GDM1 (cell line): ENCODE measurements at places on chromosomes 13 and 19.

GRCh38 chr19:57355916-57356315 is 4.8 kb downstream of the ZNF304 start:
- no peak for DNase-seq

DNA sequence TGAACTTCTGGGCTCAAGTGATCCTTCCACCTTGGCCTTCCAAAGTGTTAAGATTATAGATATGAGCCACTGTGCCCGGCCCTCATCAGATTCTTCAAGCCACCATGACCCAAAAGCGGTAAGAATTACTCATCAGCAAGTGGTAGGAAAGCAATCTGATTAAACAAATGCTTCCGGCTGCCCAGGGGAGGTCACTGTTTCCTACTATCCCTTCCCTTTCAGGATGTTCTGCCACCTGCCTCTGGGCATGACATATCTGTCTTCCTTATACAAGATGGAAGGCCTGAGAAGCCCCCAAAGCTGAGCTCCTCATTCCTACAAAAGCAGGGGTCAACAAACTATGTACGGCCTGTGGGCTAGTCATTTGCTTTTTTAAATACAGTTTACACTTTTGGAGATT is 7.0 kb downstream of the ABHD8 start:
- DNase-seq: no peak

DNA sequence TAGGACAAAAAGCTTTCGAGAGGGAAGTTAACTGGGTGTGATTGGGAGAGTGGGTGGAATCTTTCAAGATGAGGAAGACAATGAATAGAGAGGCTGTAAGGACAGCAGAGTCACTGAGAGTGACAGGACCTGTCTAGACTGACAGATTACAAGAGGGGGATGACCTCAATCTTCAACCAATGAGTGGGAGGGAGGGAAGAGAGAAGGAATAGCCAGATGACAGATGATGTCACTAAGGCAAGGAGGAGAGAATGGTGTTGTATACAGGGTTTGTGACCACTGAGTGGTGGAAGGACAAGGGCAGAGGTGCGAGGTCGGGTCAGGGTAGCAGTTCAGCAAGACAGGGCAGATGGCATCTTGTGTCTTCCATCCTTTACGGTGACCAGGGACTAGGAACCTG is 5.8 kb upstream of the ILF3 start:
- no peak for DNase-seq

DNA sequence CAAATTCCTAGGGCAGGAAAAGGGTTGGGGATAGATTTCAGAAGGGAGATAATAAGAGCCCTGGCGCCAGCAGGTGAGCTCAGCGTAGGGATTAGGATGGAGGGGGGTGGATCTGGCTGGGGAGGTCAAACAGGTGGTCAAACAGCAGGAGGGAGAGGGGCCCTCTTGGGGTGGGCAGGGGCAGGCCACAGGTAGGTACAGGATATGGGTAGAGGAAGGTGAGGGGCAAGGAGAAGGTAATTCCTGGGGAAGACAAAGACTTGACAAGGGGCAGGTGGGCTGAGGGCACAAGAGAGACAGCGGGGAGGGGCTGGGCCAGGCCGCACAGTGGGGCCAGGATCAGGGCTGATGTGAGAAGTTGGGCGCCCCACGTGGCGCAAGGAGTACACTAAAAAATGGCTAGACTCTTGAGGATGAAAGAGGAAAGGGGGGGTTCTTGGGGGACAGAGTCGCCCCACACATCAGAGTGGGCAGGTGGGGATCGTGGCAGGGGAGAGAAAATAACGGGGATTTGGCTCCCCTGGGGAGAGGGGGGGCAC is 713 bp downstream of the KRI1 start:
- no peak for DNase-seq

GRCh38 chr13:43992211-43992610 is 112.5 kb downstream of the LACC1 start:
- no peak for DNase-seq
